ENCODE measurements at places on chromosomes 6 and 20.

DNA sequence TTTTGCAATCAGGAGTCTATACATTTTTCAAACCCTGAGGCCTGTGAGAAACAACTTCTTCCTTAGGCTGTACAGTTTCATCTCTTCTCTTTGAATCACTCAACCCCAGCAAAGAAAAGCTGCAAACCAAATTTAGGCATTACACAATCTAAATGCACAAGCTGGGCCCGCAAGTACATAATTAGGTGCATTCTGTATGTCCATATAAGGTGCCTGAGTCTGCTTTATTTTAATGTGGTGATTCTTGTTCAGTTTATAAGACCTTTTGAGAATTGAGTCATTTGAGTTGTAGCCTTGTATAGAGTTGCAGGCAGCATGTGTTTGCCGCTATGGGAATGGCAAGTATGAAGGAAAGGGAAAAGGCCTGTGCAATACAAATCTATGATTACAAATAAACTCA is 709.6 kb upstream of the MARCKS start:
- no peak for DNase-seq

GRCh38 chr6:90000864-90001731 is 106.8 kb downstream of the GJA10 start:
- DNase-seq = peak; percentile 60

- no peak for DNase-seq
Observed at GRCh38 chr6:56334937-56335336, 87.6 kb upstream of the COL21A1 start.

DNA sequence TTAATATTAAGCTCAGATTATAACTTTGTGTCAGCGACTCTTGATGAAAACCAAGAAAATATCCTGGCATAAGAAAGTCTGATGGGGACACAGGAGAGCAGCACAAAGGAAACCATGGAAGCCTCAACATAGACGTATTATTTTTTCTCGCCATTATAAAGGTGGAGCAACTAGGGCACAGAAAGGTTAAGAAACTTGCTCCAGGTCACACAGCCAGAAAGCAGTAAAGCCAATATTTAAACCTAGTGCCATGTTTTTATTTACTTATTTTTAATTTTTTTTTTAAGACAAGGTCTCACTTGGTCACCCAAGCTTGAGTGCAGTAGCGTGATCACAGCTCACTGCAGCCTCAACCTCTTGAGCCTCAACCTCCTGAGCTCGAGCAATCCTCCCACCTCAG is 259.3 kb downstream of the PREX1 start:
- DNase-seq = no peak

- no peak for DNase-seq
Observed at GRCh38 chr20:35063168-35063567, 29.4 kb downstream of the TRPC4AP start.

GRCh38 chr6:35475573-35475972 is 7.4 kb downstream of the RPL10A start:
- DNase-seq = no peak

DNA sequence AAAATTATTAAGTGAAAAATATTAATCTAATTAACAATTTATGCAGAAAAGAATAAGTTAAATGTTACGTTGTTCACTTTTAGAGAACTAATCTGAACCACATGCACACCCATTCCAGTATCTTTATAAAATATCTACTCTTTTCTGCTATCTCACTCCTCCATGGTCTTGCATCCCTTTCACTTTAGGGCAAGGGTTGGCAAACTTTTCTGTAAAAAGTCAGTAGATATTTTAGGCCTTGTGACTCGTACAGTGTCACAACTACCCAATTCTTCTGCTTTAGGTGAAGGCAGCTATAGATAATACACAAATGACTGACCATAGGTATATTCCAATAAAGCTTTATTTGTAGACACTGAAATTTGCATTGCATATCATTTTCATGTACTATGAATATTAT is 39.7 kb upstream of the SUPT3H start:
- DNase-seq = no peak

GRCh38 chr20:7371518-7372163 is 568.6 kb downstream of the HAO1 start:
- no peak for DNase-seq

GRCh38 chr6:36358226-36358915 is 21.7 kb upstream of the BNIP5 start:
- DNase-seq = peak; percentile 24

GRCh38 chr6:159077123-159077522 is 32.3 kb upstream of the TAGAP start:
- no peak for DNase-seq

DNA sequence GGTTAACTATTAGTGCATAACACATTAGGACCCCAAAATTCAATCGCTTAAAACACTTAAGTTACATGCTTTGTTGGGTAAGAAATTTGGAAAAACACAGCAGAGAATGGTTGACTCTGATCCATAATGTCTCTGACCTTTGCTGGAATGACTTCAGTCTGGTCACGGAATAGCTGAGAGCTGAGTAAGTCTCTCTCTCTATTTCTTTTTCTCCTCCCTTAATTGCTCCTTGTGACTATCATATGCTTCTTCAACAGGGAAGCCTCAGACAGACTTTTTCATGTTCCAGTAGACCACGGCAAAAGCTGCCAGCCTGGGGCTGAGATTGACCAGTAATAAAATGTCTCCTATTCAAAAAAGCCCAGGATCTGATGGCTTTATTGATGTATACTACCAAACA is 4.8 kb downstream of the OR12D1 start:
- DNase-seq = no peak

- no peak for DNase-seq
Observed at GRCh38 chr6:139327038-139327437, 35.2 kb upstream of the TXLNB start.

GRCh38 chr6:47079638-47080037 is 37.5 kb upstream of the ADGRF1 start:
- peak; percentile 33 for DNase-seq

- peak; percentile 49 for DNase-seq
Observed at GRCh38 chr20:24987873-24988835, 4.4 kb downstream of the APMAP start.
